ENCODE measurements at places on chromosomes 6 and 20.
A peak's percentile ranks its signal among the peaks of the same experiment; 100 is the strongest.

GRCh38 chr6:21999012-21999528 lies 297.8 kb downstream of the PRL start:
- no peak for DNase-seq

DNA sequence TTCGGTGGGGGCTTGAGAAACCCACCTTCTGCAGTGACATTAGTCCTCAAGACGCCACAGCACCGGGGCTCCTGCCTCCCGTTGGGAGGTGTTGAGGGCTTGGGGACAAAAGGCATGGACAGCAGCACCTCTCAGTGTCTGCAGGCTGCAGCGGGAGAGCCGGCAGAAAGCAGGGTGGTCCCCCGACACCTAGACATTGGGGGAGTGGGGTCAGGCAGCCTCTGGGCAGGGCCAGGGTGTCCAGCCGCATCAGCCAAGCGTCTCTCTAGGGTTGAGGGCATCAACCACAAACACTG lies 264.7 kb downstream of the TAF4 start:
- peak; percentile 19 for DNase-seq

DNA sequence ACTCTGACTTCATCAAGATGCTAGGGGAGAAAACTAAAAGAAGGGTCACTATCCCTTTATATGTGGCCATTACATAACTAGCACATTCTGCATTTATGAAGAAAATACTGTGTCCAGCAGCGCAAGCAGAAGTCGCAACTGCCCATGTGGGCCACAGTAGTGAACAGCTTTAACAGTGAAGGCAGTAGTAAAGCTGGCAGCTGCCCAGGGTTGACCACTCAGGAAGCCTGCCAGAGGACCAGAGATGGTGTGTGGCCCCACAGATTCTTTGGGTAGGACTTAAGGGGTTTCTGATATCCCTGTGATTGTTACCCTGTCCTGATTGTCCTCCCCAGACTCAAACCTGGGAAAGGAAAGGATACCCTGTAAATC lies 88.3 kb upstream of the NT5E start:
- DNase-seq, result no peak

GRCh38 chr6:38493931-38494547 lies 145.7 kb downstream of the BTBD9 start:
- peak; percentile 81 for DNase-seq

DNA sequence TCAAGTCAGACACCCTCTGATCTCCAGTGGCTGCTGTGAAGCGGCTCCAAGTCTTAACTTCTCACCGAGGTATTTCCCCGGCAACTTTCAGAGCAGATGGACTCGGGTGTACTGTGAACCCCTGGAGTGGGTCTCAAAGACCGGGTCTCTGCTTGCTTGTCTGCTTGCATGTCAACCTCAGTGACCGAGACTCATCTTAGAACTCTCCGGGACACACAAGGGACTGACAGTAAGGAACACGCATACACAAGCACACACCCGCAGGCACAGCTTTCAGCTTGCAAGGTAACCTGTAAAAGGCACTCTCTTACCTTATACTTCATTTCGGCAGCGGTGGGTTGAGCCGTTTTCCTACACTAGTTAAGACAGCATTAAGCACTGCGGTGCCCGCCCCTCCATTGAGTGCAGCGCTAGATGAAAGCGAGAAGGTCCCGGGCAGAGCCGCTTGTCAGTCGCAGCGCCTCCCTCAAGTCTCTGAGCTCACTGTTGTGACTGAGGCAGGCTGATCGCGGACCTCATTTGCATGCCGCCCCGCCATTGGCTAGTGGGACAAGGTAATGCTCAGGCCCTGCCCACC lies at the start of gene NEDD9:
TSS of gene NEDD9 (minus strand) at position 476 of the 577 bp plus-strand sequence. CDS start at position 323, 153 bp downstream.
- peak; percentile 90 for DNase-seq

- no peak for DNase-seq
Measured at GRCh38 chr6:42338744-42339222, 112.9 kb downstream of the TRERF1 start.

DNA sequence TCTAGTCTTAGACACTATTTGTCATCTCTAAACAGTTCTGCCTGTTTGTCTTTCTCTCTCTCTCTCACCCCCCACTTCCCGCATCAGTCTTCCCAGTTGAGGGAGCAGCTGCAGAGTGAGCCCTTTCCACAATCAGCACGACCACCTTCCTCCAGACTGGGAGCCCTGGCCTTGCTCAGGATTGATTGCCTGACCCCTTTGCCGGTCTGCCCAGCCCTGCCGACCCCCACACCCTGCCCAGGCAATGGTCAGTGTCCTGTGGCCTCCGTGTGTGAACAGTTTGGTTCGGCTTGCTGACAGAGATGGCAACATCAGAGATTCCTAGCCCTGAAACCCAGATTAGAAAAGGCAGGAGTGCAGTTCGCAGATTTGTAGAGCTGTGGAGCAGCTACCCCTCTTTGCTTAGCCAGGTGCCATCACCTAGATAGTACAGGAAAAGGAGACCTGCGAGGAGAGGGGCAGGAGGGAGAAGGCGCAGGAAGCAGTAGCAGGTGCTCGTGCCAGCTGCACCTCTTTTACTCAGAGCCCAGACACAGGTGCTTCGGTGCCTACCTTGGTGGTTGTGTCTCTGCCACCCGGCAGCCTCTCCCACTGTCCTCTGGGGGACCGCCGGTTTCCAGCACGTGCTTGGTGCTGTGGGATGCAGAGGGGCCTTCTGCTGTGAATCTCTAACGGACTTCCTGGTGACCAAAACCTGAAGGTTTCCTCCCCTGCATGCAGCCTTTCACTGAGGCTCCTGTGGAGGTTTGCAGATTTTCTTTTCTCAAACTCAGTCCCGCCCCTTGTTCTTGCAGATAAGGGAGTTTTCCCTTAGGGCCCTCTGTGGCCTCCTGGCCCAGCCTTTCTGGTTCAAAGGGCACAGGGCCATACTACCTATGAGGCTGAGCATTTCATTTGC lies 92.4 kb downstream of the SCML4 start:
- no peak for DNase-seq

Data from glutamatergic neuron (in vitro differentiated cells).